Omental fat pad (tissue), 4 donors: ENCODE measurements at places on chromosomes 13 and 19.

DNA sequence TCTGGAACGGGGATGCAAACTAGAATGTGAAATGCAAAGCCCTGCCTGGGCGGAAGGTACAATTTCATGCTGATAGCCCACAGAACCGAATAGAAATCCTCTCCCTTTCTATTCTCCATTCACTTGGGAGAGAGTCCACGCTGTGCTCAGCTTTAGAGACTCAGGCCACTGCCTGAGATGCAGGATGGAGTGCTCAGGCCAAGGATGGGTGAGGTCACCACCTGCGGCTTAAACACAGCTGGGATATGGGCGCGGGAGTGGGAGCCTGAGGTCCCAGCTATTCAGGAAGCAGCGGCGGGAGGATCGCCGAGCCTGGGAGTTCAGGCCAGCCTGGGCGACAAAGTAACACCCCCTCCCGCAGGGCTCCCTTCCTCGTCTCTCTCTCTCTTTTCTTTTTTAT is 446 bp upstream of the ZNF83 start:
- no peak for DNase-seq

DNA sequence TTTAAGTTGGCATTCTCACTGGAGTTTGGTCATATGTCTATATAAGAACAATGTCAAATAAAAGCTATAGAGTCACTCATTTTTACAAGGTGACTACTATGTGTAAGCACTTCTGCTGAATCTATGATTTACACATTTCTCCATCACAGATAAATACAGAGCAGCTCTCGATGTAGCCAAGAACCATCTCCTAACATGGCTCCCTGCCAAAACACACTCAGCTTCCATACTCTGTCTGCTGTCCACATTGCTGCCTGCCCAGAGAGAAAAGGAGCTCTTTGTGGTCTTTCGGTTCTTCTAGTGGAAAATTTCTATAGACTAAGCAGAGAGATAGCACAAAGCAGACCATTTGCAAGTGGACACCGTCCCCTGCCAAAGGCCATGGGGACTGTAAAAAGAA is 190.9 kb upstream of the KLF12 start:
- no peak for DNase-seq

GRCh38 chr19:6448045-6448444 is 11.5 kb downstream of the SLC25A23 start:
- DNase-seq: no peak

DNA sequence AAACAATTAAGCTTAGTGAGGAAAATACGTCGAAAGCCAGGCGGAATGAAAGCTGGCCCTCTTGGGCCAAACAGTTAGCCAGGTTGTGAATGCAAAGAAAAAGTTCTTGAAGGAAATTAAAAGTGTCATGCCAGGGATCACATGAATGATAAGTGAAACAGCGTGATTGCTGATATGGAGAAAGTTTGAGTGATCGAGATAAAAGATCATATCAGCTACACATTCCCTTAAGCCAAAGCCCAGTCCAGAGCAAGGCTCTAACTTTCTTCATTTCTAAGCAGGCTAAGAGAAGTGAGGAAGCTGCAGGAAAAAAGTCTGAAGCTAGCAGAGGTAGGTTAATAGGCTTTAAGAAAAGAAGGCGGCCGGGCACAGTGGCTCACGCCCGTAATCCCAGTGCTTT is 254.0 kb downstream of the EFNB2 start:
- DNase-seq: no peak

GRCh38 chr19:12156223-12157058 is at the start of gene ZNF625:
TSS of gene ZNF625 (minus strand) at chr19:12156734. CDS start at chr19:12156558, 176 bp downstream.
- peak; percentile 62 for DNase-seq
